ENCODE measurements at places on chromosomes 7 and 10.

- no peak for DNase-seq
Observed at GRCh38 chr10:101710059-101710695, 15.2 kb upstream of the FBXW4 start.

DNA sequence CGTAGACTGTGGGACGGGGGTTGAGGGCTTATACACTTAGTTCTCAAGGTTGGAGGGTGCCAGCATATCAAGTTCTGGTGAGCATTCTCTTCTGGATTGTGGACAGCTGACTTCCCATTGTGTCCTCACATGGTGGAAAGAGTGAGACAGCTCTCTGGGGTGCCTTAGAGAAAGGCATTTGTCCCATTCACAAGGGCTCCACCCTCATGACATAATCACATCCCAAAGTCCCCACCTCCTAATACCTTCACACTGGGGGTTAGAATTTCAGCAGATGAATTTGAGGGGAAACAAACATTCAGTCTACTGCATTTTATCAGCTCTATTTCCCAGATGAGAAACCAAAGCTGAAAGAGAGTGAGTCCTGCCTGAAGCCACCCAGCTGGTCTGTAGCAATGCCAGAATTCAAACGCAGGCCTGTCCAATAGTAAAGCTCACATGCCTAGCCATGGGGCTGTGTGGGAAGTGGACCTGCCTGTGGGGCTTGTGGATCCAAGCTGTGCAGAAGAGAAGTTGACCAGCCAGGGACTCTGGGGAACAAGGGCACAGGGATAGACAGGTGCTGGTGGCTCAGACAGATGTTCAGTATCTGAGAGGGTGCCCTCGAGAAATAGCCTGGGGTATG lies 34.9 kb upstream of the LOXL4 start:
- DNase-seq: no peak

DNA sequence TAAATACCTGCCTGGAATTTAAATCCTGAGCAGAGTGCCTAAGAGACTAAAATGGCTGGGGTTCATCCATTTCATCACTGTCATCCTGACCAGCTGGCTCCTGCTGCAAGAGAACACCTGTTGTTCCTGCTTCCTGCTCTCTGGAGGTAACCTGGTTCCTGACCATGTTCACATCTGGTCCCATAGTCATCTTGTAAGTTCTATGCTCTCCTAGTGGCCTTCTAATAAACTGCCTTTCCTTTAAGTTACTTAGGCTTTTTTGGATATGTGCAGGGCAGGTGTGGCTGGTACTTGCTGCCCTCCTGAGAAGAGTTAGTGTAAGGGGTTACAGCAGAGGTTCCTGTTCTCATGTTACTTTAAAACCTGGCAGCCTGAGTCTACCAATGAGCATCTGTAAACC lies 80.0 kb downstream of the NRCAM start:
- no peak for DNase-seq

DNA sequence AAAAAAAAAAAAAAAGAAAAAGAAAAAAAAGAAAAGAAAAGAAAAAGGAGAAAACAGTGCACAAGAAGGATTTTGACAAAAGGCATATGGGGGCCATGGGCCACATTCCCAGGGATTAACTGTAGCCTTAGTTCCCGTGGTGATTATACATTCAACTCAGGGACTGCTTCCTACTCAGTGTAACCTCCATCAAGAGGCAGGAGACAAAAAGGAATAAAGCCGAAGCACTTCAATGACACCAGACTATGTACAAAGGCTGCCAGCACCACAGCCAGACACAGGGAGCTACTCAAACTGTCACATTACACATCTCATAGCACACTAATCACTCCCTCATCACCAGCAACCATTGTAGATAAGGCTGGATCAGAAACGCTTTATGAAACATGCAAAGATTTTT lies 5.1 kb upstream of the PMPCB start:
- no peak for DNase-seq

DNA sequence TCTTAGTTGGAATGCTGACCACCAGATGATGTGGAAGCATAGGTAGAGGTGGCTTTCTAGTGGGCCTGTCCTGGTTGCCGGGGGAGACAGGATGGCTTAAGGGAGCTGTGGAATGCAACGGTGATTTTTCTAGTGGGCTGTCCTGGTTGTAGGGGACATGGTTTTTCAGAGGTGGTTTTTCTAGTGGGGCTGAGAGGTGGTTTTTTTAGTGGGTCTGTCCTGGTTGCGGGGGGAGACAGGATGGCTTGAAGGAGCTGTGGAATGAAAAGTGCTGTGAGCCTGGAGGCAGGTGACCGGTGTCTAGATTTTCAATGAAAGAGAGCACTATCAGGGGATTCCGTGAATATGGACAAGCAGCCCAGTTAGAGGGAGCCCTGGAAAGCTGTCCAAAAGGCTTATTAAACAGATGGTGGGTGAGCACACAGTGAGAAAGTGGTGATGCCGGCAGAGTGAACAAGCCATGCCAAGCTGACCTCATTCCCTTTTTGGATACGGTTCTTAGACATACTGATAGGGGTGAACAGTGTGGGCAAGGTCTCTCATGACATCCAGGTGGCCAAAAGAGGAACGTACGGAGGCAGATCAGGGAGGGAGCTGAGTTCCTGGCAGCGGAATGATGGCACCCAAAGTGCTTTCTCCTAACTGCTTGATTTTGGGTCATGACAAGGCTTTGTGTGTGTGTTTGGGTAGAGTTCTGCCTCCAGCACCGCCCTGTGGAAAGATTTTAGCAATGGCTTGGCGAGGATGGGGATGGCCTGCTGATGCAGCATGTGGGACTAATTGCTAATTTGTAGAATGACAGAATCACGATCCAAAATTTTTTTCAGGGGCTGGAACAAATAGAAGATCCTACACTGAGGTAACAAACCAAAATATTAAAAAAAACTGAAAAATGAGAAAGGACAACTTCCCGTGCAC lies 126.6 kb downstream of the TMEM178B start:
- no peak for DNase-seq

- DNase-seq: no peak
Observed at GRCh38 chr10:91335147-91335546, 75.0 kb upstream of the HECTD2 start.

GRCh38 chr10:130882906-130883305 lies 428.6 kb downstream of the TCERG1L start:
- DNase-seq: no peak

DNA sequence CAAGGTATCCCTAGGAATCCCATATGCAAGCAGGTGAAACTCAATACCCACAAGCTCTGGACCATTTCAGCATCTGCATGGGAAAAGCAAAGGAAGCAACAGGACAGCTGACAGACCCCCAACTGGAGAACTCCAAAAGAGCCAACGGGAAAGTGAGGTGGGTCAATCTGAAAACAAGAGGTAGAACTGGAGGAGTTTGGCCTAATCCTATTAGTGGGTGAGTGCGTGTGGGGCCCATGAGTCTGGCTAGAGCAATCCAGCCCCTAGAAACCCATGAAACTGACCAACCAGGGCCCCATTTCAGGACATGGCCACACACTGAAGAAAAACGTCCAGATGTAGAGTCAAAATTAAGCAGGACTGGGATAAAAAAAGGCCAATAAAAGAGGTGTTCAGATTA lies 26.6 kb upstream of the WNT8B start:
- no peak for DNase-seq

DNA sequence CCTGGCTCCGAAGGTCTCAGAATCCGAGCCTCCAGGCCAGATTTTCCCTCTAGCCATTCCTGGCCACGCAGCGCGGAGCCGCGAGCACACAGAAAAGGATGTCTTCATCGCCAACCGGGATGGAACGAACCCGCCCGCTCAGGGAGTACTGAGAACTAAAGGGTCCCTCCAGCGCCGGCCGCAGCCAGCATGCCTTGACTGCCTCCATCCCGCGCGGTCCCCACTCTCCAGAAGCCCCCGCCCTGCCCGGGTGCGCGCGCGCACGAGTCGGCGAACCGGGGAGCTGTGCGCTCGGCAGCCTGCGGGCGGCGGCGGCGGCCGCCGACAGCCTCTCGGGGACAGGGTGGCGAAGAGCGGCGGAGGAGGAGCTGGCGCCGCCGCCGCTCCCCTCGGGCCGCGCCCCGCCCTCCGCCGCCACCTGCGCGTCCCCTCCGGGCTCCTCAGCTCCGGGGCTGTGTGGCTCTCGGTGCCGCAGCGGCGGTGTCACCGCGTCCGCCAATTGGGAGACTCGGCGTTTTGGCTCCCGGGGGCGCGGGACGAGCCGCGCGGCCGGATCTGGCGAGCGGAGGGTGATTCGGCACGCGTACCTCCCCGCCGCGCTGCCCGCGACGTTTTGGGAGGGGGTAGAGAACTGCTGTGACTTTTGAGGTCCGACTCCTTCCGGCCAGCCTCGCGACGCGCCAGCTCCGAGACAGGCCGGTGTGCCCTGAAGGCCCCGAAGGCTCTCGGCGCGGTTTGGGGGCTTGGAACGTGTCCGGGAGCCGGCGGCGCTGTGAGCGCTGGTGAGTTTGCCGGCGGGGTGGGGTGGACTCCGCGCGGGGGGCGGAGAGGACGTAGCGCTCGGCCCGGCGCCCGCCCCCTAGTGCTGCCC lies 453 bp upstream of the GALNT17 start:
- DNase-seq: peak; percentile 85

GRCh38 chr7:65812281-65812680 lies 60.6 kb upstream of the VKORC1L1 start:
- no peak for DNase-seq

- DNase-seq: no peak
Observed at GRCh38 chr10:102175415-102175814, 23.2 kb downstream of the NOLC1 start.

DNA sequence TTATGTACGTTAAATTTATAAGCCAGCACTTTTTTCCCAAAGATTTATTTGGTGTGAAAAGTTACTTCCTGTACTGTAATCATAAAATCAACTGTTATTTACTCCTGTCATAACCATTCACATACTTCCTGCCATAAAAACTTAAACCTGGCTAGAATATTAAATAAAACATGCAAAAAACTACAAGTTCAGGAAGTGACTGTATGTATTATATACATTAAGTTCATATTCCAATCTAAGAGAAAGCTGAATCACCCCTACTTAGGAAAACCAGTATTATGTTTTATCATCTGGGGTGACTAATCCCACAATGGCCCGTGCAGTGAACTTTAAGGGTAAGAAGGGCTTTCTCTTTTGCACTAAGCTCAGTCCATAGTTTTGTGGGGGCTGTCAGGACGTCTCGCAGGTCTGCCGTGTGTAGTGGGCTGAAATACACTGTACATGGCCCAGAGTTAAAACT lies 183.7 kb upstream of the KLF14 start:
- no peak for DNase-seq

- DNase-seq: peak; percentile 15
Observed at GRCh38 chr10:35642793-35643114, 658 bp upstream of the FZD8 start.

GRCh38 chr10:70674560-70675495 lies 2.5 kb downstream of the ADAMTS14 start:
- no peak for DNase-seq

DNA sequence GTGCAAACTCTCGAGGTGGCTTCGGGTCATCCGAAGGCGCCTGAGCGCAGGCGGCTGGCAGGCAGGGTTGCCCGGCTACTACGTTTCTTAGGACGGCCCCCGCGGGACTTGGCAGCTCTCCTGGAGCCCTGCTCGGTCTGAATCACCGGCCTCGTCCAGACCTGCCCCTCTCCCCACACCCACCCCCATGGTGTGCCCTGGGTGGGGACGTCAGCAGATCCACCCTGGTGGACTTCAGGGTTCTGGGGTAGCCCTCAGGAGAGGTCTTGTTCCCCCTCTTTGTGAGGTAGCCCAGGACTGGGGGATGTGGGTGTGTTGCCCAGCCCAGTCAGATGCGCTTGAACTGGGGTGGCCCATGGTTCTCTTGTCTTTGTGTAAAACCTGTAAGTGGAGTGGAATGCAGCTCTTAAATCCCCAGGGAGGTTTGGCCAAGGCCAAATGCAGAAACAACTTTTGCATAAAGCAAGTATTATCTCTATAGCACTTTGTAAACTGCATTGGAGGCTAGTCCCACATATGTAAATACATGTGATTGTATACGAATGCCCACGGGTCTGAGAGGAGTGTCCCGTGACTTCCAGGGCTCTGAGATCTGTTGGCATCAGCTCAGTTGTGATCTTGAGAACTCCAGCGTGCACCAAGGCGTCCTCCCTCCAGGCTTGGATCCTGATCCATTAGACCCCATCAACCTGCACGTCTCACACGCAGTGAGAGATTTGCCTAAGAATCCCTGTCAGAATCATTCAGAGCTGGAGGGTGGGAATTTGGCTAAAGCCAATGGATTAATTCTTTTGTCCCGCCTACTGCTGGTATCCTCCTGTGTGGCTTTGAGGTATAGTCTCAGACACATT lies 1.8 kb downstream of the PFKFB3 start:
- peak; percentile 78 for DNase-seq

GRCh38 chr7:121279060-121279620 lies 49.7 kb upstream of the WNT16 start:
- no peak for DNase-seq

DNA sequence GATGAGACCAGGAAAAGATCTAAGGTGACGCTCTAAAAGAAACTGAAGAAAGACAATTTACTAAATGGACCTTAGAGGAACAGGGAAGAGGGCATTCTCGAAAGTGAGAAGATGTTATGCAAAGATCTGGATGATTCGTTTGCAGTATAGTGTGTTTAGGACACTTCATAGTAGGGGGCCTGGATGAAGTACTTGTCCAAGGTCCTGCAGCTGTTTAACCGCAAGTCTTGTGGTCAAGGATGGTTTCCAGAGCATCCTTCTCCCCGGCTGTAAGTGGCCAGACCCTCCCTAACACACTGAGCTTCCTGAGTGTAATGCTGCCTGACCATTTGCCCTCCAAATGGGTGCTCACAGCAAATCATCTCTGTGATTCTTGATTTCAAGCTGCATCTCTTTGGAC lies 101.6 kb downstream of the XPNPEP1 start:
- DNase-seq: no peak
